Stimulated activated CD4-positive, alpha-beta T cell treated with anti-CD3 and anti-CD28 coated beads, Interleukin-12 subunit alpha, Interleukin-12 subunit beta, amount 100 ng/mL, for 48 hours (primary cell): ENCODE measurements at places on chromosomes 4 and X.

DNA sequence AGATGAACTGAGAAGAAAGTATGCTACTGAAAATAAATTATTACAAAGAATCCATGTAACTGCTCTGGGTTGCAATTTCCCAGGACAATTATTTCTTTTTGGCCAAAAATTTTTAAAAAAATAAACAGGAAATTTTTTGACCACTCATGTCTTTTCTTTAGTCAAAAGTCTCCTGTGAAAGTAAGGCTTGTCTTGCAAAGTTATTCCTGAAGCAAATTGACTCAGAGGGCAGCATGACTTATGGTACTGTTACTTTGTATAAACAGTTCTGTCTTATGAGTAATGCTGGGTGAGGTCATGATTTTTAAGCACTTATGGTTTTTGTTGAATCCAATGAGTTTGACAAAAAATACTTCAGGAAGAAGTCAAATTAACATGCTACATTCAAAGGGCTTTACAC, 292.8 kb upstream of the ARSJ start:
- DNase-seq, result no peak

GRCh38 chrX:107825698-107826237, at the start of gene MID2:
MID2 (plus strand) TSS chrX:107825866; CDS start chrX:107826427, 561 bp downstream.
- peak; percentile 9 for DNase-seq

- no peak for DNase-seq
These were observed 63.1 kb upstream of the SPP1 start for GRCh38 chr4:87912164-87913004.

GRCh38 chr4:31392923-31393322, 672.8 kb downstream of the PCDH7 start:
- no peak for DNase-seq

DNA sequence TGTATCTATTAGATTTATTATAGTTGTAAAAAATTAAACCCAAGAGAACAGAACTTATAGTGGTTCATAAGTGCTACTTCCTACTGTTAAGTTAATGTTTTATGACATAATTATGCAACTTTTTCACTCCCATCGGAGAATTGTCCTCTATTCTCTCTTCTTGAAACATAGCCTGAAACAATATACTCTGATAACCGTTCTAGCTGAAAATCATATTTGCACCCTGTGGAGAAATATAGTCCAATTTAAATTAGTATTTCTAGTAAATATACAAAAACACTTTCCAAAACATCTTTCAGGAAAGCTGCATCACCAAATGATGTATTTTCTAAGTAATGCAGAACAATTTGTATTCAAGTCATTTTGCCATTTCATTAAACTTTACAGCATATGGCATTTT, 586.4 kb downstream of the PRR32 start:
- DNase-seq, result no peak

- DNase-seq, result no peak
These were observed 12.3 kb downstream of the RNF175 start for GRCh38 chr4:153747406-153747955.

GRCh38 chr4:72314869-72315268, 254.2 kb downstream of the ADAMTS3 start:
- DNase-seq, result no peak
